ENCODE measurements at places on chromosomes 4 and X.
A peak's percentile ranks its signal among the peaks of the same experiment; 100 is the strongest.

- no peak for DNase-seq
Measured at GRCh38 chr4:3067473-3068001, 6.8 kb downstream of the HTT-AS start.

GRCh38 chrX:56800801-56801200 lies 71.8 kb downstream of the NBDY start:
- no peak for DNase-seq

GRCh38 chr4:58734030-58734674 lies 1624.0 kb upstream of the IGFBP7 start:
- no peak for DNase-seq

DNA sequence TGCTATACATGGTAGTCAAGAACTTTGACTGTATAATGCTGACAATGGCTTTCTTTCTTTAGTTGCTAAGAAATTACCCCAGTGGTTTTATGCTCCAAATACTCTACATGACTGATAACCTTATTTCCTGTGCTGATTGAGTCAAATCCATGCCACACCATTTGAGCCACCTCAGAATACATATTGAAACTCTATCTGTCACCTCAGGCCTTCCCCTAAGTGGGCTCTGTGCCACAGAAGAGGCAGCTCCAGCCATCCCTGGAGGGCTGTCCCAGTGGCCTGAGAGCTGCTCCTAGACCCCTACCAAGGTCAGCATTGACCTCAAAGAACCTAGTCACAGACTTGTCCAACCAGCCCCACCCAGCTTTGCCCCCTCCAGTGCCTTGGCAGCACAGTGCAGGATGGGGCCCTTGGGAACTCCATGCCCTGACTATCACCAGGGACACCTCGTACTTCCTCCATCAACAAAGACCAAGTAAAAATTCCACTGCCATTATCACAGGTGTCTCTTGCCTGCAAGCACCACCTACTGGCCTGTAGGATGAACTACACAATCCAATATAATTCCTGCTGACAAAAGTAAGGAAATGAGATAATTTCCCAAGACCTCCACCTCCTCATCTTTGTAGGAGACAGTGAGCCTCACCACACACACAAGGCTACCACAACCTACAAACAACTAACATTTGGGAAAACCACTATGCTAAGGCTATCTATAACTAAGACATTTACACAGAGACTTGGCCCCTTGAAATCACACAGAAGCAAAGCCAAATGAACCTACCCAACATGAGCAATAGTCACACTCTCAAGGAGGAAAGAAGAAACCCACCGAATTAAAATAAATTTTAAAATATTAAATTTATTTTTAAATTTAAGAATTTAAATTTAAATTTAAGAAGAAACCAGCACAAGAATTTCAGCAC lies 239.9 kb downstream of the NKX6-1 start:
- no peak for DNase-seq

DNA sequence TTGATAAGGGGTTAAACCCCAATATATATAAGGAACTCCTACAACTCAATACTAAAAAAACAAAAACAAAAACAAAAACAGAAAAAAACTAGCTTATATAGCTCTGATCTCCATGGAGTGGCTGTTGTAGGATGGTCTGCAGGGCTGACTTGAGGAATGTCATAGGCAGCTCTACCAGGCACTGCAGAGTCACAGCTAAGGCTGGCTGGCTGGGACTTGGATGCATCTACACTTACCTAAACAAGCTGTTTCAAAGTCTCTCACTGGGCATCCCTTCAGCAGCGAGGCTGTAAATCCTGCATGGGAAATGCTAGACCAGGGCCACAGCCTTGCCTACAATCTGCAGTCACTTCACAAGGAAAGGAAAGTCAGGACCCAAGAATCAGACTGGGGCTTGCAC lies 61.3 kb downstream of the HOPX start:
- no peak for DNase-seq

GRCh38 chrX:63686878-63687714 lies 97.9 kb downstream of the ARHGEF9 start:
- peak; percentile 0 for DNase-seq

GRCh38 chr4:70337886-70338420 lies 3.2 kb downstream of the CABS1 start:
- no peak for DNase-seq

DNA sequence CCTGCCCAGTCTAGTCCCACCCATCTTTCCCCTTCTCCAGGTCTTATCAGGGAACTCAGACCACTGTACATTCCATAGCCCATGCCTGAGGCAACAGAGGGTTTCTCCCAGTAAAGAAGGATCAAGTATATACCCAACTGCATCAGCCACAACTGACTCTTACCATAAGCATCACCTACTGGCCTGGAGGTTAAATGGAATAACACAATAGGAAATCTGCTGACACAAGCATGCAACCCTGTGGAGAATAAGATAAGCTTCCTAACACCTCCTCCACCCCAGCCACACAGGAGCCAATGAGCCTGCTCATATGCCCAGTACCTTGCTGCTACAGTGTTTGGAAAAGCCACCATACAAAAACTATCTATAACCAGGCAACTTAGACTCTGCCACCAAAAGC lies 34.6 kb upstream of the PLK4 start:
- no peak for DNase-seq

DNA sequence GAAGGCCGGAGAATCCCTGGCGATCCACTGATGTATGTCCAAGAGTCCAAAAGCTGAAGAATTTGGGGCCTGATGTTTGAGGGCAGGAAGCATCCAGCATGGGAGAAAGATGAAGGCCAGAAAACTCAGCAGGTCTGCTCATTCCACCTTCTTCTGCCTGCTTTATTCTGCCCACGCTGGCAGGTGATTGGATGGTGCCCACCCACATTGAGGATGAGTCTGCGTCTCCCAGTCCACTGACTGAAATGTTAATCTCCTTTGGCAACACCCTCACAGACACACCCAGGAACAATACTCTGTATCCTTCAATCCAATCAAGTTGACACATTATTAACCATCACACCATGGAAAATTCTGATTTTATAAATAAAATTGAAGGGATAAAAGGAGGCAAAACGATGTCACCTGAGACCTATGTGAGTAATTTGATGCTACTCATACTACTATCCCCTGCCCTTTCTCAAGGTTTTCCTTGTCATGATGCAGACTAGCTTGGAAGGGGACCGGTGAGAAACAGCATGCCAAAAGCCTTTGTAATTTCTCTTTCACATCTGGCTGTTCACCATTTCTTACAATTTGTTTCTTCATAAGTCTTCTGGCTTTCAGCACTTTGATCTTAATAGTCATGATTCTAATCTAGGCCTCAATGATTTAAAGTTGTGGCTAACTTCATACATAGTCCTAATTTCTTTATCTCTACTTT lies 9.7 kb upstream of the PYURF start:
- no peak for DNase-seq

- DNase-seq, result no peak
Measured at GRCh38 chrX:68947882-68948605, 119.2 kb downstream of the EFNB1 start.

DNA sequence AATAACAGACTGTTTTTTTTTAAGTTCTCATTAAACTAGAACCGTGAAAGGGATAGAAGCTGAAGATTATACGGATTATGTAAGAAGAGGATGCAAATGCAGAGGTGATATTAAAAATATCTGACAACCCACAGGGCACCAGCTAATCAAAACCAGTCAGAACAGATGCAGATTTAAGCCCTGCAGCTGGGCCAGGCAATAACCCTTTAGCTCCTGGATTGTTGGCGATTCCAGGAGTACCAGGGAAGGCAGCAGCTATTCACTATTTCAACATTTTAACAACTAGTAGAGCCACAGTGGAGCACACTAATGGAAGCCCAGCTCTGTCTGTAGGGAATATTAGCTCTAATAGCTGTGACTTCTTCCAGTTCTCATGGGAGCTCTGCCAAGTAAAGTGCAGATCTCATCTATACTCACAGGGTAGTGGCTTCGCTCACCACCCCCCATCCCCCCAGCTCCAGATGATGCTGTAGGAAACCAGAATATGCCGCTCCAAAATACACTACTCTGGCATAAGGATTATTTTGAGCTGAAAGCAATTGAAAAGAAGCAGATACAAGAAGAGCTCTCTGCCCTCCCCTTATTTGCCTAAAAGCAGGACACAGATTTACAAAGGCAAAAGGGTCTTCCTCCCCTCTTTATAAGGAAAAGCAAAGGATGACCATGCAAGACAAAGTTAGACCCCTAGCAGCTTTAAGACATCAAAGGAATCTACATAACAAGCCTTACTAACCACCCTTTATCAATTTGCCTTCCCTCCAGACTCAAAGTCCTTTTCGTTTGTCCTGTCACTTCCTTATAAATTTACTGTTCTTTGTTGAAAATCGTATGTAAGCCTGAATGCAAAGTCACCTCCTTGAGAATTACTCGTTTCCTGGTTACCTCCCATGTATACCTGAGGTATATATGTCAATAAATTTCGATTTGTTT lies 13.7 kb downstream of the SCD5 start:
- no peak for DNase-seq

DNA sequence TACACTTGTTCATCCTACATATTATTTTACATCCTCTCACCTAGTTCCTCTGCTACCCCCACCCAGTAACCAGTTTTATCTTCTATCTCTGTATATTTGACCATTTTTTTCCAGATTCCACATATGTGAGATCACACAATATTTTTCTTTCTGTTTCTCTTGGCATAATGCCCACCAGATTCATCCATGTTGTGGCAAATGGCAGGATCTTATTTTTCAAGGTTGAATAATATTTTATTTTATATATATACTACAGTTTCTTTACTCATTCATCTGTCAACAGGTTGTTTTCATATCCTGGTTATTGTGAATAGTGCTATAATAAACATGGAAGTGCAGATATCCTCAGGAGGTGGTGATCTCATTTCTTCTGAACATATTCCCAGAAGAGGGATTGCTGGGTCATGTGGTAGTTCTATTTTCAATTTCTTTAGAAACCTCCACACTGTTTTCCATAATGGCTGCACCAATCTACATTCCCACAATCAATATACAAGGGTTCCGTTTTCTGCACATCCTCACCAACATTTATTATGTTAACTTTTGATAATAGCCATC lies 48.2 kb downstream of the THAP9 start:
- DNase-seq, result no peak

DNA sequence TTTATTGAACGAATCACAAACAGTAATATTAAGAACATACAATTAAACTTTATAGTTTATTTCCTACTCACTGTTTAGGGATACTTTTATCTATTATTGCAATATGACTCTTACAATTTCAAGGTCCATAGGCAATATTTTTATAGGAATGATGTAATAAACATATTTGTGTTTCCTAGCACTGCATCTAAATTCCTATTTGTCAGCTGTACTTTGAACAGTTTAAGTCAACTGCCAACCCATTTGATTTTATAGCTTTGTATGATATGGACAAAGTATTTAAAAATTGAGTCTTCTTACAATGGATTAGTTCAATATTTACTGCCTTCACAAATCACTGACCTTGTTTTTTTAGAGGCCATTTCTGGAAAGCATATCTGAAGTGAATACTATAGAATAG lies 199.3 kb downstream of the PCDH7 start:
- no peak for DNase-seq

DNA sequence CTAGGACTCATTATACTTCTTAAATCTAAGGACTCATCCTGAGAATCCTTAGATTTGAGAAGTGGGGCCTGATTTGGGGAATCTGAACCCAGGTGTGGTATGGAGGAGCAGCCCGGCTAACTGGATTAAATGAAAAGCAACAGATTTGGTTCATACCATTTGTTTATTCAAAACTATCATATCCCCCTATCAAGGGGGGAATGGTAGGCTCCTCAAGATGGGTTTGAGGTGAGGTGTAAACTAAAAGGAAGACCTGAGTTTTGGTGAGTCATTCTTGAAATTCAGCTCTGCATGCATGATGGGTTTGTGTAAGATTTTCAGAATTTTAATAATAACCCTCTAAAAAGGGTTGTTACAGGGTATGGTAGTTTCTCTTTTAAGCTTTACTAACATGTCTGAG lies 53.4 kb downstream of the CASP6 start:
- no peak for DNase-seq

DNA sequence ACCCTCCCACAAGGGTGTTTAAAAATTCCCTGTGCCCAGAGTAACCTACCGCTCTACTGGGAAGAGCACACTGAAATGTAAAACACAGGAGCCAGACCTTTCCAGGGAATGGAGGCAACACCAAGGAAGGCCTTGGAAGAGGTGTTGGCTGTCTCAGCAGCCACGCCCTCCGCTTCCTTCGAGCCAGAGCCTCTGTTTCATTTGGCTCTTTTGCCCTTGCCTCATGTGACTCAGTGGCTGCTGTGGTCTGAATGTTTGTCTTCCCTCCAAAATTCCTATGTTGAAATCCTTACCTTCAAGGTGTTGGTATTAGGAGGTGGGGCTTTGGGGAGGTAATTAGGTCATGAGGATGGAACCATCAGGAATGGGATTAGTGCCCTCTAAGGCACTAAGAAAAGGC lies 11.3 kb downstream of the SCD5 start:
- DNase-seq, result no peak

DNA sequence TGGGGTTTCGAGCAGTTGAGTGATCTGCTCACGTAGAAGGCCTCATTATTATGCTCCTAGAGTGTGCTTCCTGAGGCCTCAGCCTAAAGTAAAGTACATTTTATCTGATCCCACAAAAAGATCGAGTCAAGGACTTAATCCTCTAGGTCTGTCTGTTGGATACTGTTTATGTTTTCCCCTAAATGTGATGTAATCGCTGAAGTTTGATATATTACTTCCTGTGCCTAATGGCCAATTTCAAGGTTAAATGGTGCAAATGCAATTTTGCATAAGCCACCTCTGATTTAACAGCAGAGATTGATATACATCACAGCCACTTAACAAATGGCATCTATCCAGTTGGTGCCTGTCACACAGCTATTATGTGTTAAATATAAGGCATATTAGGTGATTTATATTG lies 19.4 kb upstream of the SERTM2 start:
- DNase-seq, result no peak

DNA sequence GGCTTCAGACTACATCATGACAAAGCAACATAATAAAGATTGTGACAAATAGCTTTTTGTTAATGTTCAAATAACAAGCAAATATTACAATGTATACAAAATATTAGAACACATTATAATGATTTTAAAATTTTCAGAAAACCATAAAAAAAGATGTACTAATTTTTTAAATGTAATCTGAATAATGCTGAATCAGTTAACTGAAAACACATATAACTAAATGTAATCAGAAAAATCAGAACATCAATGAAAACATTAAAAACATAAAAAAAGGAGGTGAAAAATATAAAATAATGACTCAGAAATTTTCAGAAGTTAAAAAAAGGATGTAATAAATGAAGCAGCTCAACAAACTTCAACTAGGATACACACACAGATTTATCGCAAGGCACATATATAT lies 53.5 kb downstream of the ZNF721 start:
- DNase-seq, result no peak

DNA sequence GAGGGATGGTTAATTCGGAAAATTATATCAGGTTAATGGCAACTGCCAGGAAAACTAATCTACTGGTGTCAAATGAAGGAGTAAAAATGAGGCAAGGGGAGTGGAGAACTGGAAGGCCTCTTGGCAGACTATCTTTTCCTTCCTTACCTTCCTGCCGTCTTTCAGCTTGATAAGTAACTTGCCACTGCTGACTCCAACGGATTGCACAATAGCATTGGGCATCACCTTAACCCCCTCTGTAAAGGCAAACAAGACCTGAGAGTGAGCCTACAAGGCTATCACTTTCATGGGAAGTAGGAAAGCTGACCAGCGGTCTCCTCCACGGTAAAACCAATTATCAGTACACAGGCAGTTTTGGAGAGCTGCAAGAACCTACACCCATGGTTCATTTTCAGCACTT lies 26.2 kb upstream of the ELF4 start:
- DNase-seq, result no peak

Measured in amniotic stem cell (primary cell).